ENCODE measurements at places on chromosomes 16 and 17. TPM values are rescaled to one million over a fixed set of nuclear protein-coding genes. Genes with fewer than 3 reads are reported as not detected.
A peak's percentile ranks its signal among the peaks of the same experiment; 100 is the strongest.

Gene CETP
- not detected for total RNA-seq

Gene KRTAP4-4
- not detected for total RNA-seq

Gene BRICD5
- total RNA-seq, result 8.7 TPM

Gene NUDT21
- total RNA-seq, result 148 TPM

Gene CDYL2
- total RNA-seq, result 6.3 TPM

Gene KRTAP16-1
- total RNA-seq, result not detected

DNA sequence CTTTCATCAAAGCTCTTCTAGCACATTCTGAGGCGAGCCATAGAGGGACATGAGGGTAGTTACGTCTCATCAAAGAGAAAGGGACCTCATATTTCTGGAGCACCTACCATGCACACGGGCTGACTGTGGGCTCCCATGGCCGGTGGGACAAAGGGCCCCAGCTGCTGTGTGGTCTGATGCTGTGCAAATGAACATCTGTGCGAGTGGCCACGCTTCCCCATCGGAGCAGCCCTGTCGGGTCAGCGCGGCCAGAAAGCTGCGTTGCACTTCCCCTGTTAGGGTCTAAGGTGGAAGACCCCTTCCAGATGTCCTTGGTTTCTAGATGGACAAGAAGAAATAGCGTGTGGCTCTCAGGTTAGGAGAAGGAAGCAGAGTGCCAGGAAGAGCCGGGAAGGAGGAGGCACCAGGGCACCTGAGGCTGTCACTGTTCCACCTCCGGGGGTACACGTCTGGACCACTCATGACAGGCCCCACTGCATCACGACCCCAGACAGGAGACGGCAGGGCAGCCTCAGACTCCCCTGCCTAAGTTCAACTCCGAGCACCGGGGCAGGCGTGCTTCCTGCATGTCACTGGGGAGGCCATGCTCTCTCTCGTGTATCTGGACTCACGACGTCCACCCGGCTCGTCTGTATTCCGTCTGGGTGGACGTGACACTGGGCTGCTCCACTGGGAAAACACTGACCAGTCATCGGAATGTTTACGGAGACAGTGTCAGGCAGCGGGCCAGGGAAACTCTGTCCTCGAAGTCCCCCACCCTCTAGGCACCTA lies 8.5 kb upstream of the BAIAP2 start:
- no peaks in the 10 kb centered on the region for H3K36me3 ChIP-seq
- H3K4me1 ChIP-seq, result peaks cover 25% of the 10 kb centered on the region
- no peak for DNase-seq
- H3K4me3 ChIP-seq, result no peak overlapping the region
- H3K27me3 ChIP-seq, result peaks cover 10% of the 10 kb centered on the region

GRCh38 chr16:12653820-12654392 lies 149.8 kb downstream of the CPPED1 start:
- peaks cover 15% of the 10 kb centered on the region for H3K27me3 ChIP-seq
- no peak overlapping the region for H3K27ac ChIP-seq
- no peaks in the 10 kb centered on the region for H3K4me1 ChIP-seq
- no peak overlapping the region for H3K4me3 ChIP-seq
- no peak for DNase-seq

- H3K4me1 ChIP-seq, result no peaks in the 10 kb centered on the region
- H3K27me3 ChIP-seq, result no peaks in the 10 kb centered on the region
- H3K4me3 ChIP-seq, result no peak overlapping the region
Observed at GRCh38 chr17:77511514-77512061, 370.8 kb downstream of the SEC14L1 start.

DNA sequence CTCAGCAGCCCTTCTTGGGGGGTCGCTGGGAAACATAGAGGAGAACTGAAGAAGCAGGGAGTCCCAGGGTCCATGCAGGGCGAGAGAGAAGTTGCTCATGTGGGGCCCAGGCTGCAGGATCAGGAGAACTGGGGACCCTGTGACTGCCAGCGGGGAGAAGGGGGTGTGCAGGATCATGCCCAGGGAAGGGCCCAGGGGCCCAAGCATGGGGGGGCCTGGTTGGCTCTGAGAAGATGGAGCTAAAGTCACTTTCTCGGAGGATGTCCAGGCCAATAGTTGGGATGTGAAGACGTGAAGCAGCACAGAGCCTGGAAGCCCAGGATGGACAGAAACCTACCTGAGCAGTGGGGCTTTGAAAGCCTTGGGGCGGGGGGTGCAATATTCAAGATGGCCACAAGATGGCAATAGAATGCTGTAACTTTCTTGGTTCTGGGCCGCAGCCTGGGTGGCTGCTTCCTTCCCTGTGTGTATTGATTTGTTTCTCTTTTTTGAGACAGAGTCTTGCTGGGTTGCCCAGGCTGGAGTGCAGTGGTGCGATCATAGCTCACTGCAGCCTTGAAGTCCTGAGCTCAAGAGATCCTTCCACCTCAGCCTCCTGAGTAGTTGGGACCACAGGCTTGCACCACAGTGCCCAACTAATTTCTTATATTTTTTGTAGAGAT lies 3.4 kb downstream of the STH start:
- H3K36me3 ChIP-seq, result no peaks in the 10 kb centered on the region
- DNase-seq, result peak; percentile 80
- H3K4me1 ChIP-seq, result no peaks in the 10 kb centered on the region
- H3K27ac ChIP-seq, result no peak overlapping the region

GRCh38 chr17:77631307-77631706 lies 327.2 kb upstream of the TNRC6C start:
- no peaks in the 10 kb centered on the region for H3K4me1 ChIP-seq
- no peak for DNase-seq
- peaks cover 12% of the 10 kb centered on the region for H3K27me3 ChIP-seq

DNA sequence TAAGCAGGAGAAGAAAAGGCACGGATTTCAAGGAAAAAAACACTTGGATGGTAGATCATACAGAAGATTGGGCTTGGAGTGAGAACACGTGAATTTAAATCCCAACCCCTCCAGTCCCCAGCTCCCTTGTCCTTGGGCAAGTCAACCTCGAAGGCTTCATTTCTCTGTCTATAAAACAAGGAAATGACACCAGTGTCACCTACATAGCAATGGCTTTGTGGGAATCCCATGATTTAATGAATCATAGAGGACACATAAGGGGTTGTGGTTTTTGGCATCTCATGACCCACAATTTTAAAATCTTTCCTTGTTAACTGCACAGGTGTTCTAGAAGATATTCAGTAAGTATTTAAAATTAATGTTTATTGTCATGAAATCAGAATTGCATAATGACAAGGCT lies 8.2 kb upstream of the CCL2 start:
- no peak overlapping the region for H3K4me3 ChIP-seq
- no peaks in the 10 kb centered on the region for H3K36me3 ChIP-seq
- H3K4me1 ChIP-seq, result peaks cover 9% of the 10 kb centered on the region
- H3K27me3 ChIP-seq, result peaks cover 9% of the 10 kb centered on the region
- no peak for DNase-seq

GRCh38 chr17:50818921-50819657 lies 16.3 kb upstream of the WFIKKN2 start:
- H3K4me1 ChIP-seq, result peaks cover 7% of the 10 kb centered on the region
- no peaks in the 10 kb centered on the region for H3K36me3 ChIP-seq

All from type B pancreatic cell (in vitro differentiated cells).